ENCODE measurements at places on chromosomes 5 and 9. TPM values are rescaled to one million over a fixed set of nuclear protein-coding genes. Genes with fewer than 3 reads are reported as not detected.

Gene C1QTNF3
- 1.5 TPM for polyA plus RNA-seq

- no peak overlapping the region for H3K4me3 ChIP-seq
- no peaks in the 10 kb centered on the region for H3K4me1 ChIP-seq
- H3K36me3 ChIP-seq, result no peaks in the 10 kb centered on the region
- DNase-seq, result no peak
These were observed 338.7 kb upstream of the PDE4D start for GRCh38 chr5:60232036-60232795.

DNA sequence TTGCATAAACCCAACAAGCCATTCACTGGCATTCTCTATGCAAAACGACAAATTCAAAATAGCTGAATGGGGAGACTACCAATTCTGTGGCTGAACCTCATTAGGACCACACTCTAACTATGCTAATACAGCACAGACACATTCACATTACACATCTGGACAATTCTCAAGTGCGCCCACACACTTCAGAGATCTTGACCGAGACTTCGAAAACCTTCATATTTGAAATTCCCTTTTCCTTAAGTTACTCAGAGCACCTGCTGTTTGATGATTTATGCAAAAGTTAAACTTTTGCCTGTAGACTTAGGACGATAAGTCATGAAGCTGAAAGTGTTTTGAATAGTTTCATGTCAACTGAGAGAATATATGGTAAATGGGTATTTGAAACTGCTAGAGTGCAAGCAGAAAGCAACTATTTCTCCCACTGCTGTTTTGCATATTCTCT lies 111.9 kb downstream of the FBN2 start:
- DNase-seq, result no peak
- no peaks in the 10 kb centered on the region for H3K4me1 ChIP-seq
- no peak overlapping the region for H3K27ac ChIP-seq
- H3K4me3 ChIP-seq, result no peak overlapping the region

DNA sequence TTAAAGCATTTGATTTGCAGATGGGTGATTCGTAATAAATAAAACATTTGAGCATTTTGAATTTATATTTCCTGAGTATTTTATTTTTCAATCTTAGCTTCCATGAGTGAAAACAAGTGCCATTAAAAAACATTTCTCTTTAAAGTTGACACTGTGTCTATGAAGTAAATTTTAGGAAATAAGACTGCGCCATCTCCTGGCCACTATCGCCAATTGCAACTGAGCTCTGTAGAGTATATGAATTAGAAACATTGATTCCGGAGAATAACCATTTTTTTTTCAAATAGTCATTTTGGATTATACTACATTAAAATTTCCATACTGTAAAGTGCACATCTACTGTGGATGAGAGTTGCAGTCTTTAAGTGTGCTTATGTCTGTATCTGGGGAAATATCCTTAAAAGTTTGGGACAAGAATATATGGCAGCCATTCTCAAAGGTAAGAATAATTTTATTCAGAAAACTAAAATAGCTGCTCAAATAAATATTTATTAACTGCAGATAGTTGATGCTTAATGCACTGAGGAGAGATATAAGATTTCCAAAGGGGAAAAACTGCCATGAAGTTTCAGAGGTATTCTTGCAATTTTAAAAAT lies 5.9 kb downstream of the DMRTA1 start:
- no peak overlapping the region for H3K27ac ChIP-seq
- H3K36me3 ChIP-seq, result no peaks in the 10 kb centered on the region
- H3K4me3 ChIP-seq, result no peak overlapping the region
- H3K27me3 ChIP-seq, result peaks cover 31% of the 10 kb centered on the region

GRCh38 chr9:83066771-83067170 lies 3.8 kb upstream of the RASEF start:
- H3K36me3 ChIP-seq, result no peaks in the 10 kb centered on the region
- peaks cover 12% of the 10 kb centered on the region for H3K27me3 ChIP-seq
- no peak overlapping the region for H3K27ac ChIP-seq

Gene SCGB3A2
- polyA plus RNA-seq, result not detected
